ENCODE measurements at places on chromosomes 6 and 20.

GRCh38 chr6:98530732-98531131, 303.6 kb upstream of the POU3F2 start:
- DNase-seq = no peak

- DNase-seq = no peak
These were observed 683.0 kb upstream of the ADGRB3 start for GRCh38 chr6:67952121-67952520.

- no peak for DNase-seq
These were observed 332.0 kb downstream of the HAO1 start for GRCh38 chr20:7608250-7608649.

DNA sequence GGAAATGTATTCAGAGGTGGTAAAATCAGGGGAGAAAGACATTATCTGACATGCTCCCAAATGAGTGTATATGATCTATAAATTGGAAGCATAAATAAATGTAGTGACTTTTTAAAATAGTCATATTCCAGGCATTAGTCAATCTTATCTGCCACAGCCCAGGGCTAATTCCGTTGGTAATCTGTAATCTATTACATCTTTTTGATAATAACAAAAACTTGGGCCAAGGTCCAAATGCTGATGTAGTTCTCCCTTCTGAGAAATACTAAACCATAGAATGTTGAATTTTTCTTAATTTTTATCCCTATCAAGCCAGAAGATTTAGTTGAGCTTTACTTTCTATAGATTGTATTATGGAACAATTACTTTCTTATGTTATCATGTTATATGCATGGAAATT, 1279.8 kb downstream of the EPHA7 start:
- DNase-seq = no peak

DNA sequence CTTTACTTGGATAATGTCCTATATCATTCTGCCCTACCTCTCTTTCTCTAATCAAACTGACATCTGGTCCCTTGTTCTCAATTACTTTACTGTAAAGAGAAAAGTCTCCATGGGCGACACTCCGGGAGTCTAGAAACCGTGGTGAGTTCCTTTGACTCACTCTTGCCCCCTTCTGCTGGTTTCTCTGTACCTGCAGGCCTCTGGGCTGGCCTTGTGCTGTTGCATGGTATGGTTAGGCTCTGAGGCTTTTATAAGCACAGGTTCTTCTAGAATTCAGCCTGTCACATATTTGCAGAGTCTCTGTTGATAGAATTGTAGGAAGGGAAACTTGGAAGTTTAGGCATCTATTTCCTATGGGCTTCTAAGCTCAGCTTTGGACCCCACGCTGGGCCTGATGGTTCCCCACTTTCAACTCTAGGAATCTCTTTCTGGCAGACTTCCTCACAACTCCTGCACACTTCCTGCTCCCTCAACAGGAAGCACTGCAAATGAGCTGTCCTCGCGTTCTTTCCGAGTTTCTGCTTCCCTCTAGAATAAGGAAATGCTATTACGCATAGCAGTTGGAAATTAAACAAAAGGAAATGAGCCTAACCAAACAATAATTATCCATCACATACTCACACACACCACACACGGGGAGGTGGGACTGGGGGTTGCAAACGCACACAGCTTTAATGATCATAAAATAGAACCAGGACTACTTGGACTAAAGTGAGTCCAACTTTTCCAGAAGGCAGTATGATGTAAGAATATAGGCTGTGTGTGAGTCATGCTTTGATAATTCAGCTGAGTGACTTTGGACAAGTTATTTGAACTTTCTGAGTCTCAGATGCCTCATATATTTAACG, 683.3 kb downstream of the QKI start:
- DNase-seq = no peak

DNA sequence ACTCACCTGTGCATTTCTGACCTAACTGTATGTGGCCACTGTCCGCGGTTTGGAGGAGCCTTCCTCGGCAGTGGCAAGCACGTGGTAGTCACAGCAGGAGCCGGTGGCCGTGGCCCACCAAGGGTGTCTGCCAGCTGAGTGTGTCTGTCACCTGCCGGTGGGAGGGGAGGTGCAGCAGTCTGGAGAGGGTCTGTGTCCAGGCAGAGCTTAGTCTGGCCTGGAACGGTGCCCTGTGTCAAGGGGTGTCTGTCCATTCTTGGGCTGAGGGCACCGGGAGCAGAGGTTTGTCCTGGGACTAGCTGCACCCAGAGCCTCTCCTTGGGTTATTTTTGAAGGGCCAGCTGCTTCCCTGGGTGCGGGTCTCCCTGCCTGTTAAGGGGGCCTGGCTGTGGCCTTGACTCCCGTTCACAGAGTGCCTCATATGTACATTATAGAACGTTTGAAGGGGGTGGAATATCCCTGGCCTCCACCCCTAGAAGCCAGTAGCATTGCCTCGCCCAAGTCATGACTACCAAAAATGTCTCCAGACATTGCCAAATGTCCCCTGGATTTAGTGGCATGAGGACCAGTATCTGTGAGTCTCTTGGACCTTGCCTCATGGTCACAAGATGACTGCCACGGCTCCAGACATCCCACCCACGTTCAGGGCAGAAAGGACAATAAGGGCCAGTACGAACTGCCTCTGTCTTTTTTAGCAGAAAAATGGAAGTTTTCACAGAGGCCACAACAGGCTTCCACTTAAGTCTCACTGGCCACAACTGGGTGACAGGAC, 5.2 kb downstream of the RBM38 start:
- no peak for DNase-seq

DNA sequence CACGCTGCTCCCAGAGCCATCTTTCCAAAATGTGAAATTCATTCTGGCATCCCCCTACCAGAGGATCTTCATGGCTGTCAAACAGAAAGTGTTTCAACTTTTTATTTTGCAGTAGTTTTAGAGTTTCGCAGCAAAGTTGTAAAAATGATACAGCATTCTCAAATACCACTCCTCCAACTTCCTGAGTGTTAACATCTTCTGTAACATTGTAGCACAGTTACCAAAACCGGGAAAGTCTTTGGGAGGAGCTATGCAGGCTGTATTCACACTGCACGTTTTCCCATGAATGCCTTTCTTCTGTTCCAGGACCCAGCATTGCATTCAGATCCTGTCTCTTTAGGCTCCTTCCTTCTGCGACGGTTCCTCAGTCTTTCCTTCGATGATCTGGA, 30.1 kb downstream of the CDYL start:
- DNase-seq = no peak

- DNase-seq = no peak
These were observed 12.4 kb upstream of the KIF25 start for GRCh38 chr6:167984876-167985604.

DNA sequence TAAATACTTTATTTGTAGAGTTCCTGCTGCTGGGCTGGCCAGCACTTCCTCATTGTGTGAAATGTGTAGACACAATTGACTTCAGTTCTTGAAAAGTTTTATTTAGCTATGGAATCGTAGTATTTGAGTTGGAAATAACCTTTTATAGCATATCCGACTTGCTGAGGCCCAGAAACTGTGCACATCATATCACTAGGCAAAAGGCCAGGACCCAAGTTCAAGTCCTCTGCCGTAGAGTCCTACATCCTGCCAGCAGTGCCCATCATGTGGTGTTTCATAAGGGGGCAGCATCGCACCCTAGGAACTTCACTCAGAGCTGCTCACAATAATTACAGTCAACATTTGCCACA, 207.7 kb upstream of the SNX9 start:
- no peak for DNase-seq

- no peak for DNase-seq
These were observed 244.5 kb upstream of the JARID2 start for GRCh38 chr6:15001326-15001910.

DNA sequence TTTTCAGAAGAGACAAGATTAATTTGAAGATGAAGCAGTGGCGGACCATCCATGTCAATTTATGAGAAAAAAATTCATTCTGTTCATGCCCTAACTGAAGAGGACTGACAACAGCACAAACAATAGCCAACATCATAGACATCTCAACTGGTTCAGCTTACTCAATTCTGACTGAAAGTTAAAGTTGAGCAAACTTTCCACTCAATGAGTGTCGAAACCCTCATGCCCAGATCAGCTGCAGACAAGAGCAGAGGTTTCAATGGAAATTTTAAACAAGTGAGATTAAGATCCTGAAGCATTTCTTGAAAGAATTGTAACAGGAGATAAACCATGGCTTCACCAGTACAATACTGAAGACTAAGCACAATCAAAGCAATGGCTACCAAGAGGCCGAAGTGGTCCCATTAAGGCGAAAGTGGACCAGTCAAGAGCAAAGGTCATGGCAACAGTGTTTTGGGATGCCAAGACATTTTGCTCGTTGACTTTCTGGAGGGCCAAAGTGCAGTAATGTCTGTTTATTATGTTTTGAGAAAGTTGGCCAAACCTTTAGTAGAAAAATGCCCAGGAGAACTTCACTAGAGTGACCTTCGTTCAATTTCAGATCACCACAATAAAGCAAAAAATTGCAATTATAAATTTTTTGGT, 6.1 kb upstream of the SFT2D1 start:
- DNase-seq = no peak

- DNase-seq = no peak
These were observed 94.8 kb downstream of the UBE3D start for GRCh38 chr6:82970839-82971238.

GRCh38 chr6:150347845-150348244, 21.0 kb upstream of the IYD start:
- DNase-seq = no peak

DNA sequence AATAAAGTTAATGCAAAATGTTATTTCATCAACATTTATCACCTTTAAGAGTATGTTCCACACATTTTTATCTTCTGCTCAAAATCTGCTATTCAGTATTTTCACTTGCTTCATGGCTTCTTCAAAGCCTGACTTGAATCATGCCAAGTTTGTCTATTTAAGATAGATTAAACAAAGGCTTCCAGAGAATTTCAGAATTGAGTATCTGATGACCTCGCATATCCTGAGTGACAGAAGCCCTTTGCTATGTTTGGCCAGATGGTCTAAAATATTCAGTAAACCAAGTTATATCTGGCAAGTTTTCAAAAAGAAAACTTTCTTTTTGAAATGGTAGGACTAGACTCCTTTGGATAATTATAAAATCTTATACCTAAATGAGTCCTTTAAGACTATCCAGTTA, 348.9 kb upstream of the KCNQ5 start:
- no peak for DNase-seq

GRCh38 chr20:40683221-40683893, 5.7 kb downstream of the MAFB start:
- no peak for DNase-seq

Data from frontal cortex (tissue), 4 donors.